Astrocyte of the hippocampus (primary cell): ENCODE measurements at places on chromosomes 5 and 9.

DNA sequence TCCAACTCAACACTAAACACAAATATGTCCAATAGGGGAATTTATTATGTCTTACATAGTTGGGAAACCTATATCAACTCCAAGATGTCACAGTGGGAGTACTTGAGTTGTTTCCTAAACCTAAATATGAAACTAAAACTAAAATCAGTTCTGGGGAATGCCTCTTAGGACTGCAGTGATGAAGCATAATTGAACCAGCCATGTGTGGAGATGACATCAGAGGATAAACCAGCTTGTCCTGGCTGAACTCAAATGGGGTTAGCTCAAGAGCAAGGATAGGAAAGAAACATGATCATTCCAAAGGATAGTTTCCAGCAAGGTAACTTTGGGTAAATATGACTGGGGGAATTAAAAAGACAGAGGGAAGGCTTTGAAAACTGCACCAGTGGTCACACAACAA lies 88.9 kb upstream of the PLPPR1 start:
- DNase-seq = peak; percentile 5

- DNase-seq = no peak
These were observed 41.6 kb downstream of the CEMIP2 start for GRCh38 chr9:71726723-71727122.

DNA sequence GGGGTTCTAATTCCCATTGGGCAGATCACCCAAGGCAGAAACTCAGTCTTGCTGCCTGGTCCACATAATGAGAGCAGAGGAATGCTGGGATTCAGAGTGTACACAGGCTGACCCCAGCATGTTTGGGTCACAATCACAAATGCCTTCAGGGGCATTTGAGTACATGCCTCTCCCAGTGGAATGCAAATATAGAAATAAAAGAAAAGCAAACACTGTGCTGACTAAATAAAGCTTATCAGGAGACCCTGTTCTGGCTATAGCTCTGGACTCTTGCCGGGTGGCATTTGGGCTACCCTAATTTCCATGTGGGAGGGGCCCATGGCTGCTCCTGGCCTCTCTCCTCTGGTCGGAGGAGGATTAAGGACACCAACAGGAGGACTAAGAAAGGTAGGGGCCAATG lies 121.4 kb downstream of the DOCK8 start:
- DNase-seq = peak; percentile 22

- DNase-seq = no peak
These were observed 46.9 kb downstream of the AHRR start for GRCh38 chr5:368183-369084.

- DNase-seq = no peak
These were observed 366.2 kb upstream of the GRAMD2B start for GRCh38 chr5:126056851-126057622.

GRCh38 chr5:6410421-6410820 lies 32.1 kb upstream of the MED10 start:
- DNase-seq = no peak

GRCh38 chr9:85743275-85744128 lies 1.7 kb upstream of the AGTPBP1 start:
- peak; percentile 87 for DNase-seq

- DNase-seq = no peak
These were observed 75.9 kb upstream of the ADAMTSL1 start for GRCh38 chr9:18398038-18398437.

DNA sequence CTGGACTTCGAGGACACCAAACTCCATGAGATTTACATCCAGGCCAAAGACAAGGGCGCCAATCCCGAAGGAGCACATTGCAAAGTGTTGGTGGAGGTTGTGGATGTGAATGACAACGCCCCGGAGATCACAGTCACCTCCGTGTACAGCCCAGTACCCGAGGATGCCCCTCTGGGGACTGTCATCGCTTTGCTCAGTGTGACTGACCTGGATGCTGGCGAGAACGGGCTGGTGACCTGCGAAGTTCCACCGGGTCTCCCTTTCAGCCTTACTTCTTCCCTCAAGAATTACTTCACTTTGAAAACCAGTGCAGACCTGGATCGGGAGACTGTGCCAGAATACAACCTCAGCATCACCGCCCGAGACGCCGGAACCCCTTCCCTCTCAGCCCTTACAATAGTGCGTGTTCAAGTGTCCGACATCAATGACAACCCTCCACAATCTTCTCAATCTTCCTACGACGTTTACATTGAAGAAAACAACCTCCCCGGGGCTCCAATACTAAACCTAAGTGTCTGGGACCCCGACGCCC lies 1.3 kb downstream of the PCDHGC3 start:
- no peak for DNase-seq

GRCh38 chr5:126119887-126120442 lies 303.2 kb upstream of the GRAMD2B start:
- DNase-seq = no peak

GRCh38 chr5:160488394-160489325 lies 67.0 kb downstream of the PTTG1 start:
- DNase-seq = no peak

DNA sequence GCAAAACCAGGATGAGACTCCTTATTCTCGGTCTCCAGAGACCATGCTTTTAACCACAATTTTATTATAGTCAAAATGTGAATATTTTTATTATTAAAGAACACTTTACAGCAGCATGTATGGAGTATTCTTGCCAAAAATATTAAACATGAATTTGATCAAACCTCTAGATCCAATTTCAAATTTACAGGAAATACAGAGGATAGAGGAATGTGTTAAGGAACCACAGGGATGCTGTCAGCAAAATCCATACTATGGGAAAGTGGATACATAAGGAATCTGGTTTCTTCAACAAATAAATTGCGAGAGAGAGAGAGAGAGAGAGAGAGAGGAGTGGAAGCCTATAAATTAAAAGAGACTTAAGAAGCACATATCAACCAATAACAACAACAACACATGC lies 348.2 kb upstream of the NUDT12 start:
- DNase-seq = no peak

DNA sequence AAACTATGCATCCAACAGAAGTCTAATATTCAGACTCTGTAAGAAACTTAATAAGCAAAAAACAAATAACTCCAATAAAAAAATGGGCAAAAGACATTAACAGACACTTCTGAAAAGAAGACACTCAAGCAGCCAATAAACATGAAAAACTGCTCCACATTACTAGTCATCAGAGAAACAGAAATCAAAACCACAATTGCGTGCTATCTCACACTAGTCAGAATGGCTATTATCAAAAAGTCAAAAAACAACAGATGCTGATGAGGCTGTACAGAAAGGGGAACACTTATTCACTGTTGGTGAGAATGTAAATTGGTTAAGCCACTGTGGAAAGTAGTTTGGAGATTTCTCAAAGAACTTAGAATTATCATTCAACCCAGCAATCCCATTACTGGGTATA lies 101.2 kb upstream of the TRIM32 start:
- no peak for DNase-seq

DNA sequence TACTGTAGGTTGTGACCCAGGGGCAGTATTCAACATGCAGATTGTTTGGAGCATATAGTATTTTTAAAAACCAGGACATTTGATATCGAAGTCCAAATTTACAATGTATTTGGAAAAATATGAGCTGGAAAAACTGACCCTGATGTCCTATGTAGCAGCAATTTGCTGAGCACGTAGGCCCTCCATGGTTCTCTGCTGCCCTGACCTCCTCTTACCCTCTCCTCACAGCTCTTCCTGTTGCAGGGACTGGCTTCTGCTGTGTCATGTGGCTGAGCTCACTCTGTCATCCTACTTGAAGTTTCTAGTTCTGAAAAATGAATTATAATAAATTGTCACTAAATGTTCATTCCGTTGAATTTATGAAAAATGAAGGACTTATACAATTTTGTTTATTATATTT lies 4.1 kb upstream of the ASPN start:
- no peak for DNase-seq

- DNase-seq = no peak
These were observed 297.6 kb downstream of the NTRK2 start for GRCh38 chr9:84966876-84967830.

DNA sequence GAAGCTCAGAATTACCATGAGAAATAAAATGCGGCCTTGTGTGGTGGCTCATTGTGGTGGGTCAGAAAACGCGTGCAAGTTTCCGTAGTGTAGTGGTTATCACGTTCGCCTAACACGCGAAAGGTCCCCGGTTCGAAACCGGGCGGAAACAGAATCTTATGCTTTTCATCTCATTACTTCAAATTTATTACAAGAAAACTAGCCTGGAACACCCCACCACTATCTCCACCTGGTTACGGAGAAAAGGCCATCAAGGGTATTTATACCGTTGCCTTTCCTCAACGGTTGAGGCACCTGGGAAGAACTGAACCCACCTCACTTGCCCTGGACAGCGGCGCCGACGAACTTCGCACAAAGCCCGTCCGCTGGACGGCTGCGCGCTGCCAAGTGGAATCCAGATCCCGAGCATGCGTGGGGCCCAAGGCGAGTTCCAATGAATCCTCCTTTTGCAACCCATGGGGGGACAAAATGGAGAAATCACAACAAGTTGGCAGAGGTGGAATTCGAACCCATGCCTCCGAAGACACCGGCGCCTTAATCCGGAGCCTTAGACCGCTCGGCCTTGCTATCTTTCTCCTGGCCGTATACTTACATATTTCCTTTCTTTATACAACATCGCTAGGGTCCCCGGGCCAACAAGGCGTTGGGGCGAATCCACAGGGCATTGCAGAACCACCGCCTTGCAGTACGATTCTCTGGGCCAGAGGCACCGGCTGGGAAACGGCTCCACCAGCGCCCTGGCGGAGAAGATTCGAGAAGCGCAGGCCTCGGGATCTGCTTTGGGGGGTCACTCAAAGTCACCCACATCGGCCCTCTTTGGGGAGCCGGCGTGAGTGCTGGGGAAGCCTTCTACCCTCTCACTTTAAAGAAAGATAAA lies 16.9 kb downstream of the OR2V2 start:
- no peak for DNase-seq

GRCh38 chr5:172659909-172660628 lies 19.0 kb downstream of the NEURL1B start:
- DNase-seq = peak; percentile 81

- DNase-seq = no peak
These were observed 56.4 kb downstream of the NSD1 start for GRCh38 chr5:177189965-177190364.

GRCh38 chr5:5454391-5454790 lies 31.9 kb downstream of the ICE1 start:
- DNase-seq = no peak

DNA sequence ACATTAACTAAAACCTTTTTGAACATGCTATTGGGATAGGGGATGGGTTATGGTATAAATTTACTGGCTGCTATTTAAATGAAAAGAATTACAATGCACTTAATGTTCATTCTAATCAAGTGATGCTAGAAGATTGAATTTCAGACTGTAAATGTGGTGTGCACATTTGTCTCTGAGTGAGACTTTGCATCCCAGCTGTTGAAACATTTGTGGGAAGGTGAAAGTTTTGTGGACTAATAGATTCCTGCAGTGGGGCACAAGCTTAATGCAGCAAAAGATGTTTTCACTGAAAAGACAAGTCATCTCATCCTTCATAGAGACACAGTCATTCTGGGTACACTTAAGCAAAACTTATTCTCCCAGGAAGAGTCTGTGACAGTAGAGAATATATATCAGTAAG lies 323.6 kb downstream of the NFIB start:
- DNase-seq = no peak

GRCh38 chr5:173953528-173954090 lies 35.4 kb upstream of the C5orf47 start:
- peak; percentile 46 for DNase-seq

DNA sequence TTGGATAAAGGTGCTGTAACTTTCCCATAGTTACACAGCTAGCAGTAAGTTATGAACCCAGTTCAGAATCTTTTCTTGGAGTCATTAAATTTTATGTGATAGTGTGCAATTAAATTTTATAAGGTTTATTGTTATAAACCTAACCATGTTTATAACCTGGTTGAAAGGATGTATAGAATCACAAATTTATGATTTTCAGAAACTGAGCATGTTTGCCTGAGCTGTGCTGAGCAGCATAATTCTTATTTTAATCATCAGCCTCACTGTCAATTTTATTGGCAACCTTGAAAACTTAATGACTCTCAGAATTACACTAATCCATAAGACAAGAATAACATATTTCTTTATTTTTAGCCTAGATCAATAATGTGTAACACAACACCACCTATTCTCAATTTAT lies 46.9 kb downstream of the ADAMTS19 start:
- no peak for DNase-seq

DNA sequence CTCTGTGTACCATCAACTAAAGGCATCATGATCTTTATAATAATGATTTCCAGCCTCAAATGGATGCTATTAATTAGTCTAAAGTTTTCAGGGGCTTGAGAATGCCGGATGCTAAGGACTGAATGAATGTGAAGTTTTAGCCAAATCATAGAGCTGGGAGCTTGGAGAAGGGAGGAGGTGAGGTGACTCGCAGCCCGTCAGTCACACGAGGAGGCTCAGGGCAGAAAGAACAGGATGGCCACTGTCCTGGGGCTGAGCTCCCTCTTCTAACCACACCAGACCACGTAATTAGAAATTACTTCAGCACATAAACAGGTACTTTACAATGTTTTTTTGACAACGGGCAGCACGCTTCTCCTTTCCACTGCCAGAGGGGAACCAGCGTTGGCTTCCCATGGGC lies 222.6 kb downstream of the NPR3 start:
- no peak for DNase-seq

DNA sequence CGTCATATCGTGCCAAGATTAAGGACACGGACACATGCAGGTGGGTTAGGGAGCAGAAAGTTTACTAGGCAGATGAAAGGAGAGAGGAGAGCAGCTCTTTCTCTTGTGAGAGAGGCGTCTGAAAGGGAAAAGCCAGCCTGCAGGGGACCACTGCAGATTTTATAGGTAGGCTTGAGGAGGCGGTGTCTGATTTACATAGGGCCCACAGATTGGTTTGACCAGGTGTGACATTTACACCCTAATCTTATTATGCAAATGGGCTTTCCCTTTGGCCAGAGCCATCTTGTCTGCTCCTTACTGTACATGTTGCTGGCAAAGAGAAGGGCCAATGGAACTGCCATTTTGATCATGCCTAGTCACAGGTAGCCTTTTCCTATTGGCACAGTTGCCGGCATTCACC lies 137.2 kb upstream of the TAF11L2 start:
- DNase-seq = no peak

DNA sequence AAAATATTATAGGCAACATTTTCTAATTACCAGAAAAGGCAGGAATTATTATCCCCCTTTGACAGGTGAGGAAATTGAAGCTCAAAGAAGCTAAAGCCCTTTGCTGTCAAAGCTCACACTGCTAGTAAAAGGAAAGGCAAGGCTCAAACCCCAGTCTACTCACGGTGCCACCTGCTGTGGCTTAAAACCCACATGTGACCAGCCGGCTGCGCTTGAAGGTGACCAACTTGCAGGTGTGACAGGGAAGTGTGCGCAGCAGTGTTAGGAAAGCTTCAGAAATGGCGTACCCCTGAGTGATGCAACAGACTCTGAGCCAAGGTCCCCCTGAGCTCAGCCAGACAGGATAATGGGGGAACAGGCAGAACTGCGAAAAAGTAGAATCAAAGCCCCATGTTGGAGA lies 45.2 kb downstream of the PAX5 start:
- no peak for DNase-seq
